HFFc6 (cell line): ENCODE measurements at places on chromosomes 4 and X.
A peak's percentile ranks its signal among the peaks of the same experiment; 100 is the strongest.

GRCh38 chrX:95056901-95057300, 1382.9 kb downstream of the FAM133A start:
- peak; percentile 20 for DNase-seq

- no peak for DNase-seq
Observed at GRCh38 chr4:14193601-14194000, 566.1 kb upstream of the BOD1L1 start.

DNA sequence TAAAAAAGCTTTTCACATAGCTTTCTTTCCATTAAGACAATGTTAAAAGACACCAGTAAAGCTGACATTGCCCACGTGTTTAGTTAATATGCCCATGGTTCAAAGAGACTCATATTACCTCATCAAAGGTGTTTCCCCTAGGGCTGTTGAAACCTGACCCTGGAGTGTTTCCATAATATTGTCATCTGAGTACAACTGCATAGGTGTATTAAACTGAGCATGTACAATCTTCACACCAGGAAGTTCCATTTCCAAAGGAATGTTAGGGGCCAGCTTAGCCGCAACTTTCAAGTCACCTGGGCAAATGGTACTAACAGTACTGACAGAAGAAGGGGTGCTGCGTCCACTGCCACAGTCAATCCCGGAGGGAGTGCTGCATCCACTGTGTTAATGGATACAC, 27.1 kb downstream of the PDLIM3 start:
- no peak for DNase-seq

- no peak for DNase-seq
Observed at GRCh38 chrX:156000361-156000926, 2.9 kb downstream of the IL9R start.
